NCI-H2227 treated with DMSO at 0.1 percent for 48 hours (cell line): ENCODE measurements at places on chromosomes 2 and 18.

DNA sequence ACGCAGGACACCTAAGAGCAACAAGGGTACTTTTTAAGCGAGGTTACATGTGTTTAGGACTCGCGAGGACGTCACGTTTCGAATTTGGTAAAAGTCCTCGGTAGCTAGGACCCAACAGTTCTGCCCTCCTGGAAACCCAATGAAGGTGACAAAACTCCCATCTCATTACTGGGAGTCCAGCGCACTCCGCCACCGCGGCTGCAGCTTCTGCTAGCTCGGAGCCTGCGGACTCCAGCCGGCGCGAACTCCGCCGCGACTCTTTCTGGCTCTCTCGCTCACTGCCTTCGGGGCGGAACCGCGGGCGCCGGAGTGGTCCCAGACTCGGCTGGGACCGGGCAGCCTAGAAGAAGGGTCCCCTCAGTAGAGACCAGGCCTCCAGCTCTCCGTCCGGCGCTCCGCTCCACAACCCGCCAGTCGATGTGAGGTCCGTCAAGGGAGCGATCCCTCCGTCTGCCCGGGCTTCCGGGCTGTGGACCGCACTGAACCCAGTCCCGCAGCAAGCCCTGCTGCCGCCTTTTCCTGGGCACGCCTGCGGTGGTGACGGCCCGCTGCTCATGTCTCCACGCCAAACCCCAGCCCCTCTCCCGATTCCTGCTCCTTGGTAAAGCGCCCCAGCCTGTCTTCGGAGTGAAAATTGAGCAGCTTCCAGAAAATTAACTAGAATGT is 3.0 kb upstream of the OSR1 start:
- DNase-seq = no peak

DNA sequence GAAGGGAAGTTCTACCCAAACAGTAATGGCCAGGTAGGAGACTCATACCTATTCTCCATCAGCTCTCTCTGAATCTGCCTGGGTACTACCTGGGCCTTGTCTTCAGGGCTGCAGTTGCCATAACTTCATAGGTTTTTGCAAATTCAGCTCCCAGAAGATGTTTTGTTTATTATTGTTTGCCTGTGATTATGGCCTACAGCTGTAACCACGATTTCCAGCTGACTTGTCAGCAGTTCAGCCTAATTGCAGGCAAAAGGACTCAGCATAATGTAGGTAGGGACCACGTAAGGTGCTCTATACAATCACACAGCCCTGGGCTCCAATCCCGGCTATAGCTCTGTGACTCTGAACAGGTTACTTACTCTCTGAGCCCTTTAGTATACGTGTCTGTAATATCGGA is 187.0 kb upstream of the FN1 start:
- no peak for DNase-seq

DNA sequence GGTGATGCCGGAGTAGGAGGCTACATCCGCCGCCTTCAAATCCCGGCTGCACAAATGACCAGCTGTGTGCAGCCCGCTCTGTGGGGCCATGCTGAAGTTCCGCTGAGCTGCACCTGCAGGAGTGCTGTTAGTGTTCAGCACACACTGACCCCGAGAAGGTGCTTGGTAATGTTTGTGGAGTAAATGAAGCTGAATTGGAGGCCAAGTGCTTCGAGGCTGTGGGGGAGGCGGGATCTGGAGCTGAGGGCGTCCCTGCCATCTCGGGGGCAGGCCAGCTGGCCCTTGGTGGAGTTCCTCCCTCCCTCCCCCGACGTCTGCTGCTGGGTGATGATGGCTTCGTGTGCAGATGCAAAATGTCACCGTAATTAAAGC is 23.2 kb downstream of the KCNF1 start:
- DNase-seq = no peak

DNA sequence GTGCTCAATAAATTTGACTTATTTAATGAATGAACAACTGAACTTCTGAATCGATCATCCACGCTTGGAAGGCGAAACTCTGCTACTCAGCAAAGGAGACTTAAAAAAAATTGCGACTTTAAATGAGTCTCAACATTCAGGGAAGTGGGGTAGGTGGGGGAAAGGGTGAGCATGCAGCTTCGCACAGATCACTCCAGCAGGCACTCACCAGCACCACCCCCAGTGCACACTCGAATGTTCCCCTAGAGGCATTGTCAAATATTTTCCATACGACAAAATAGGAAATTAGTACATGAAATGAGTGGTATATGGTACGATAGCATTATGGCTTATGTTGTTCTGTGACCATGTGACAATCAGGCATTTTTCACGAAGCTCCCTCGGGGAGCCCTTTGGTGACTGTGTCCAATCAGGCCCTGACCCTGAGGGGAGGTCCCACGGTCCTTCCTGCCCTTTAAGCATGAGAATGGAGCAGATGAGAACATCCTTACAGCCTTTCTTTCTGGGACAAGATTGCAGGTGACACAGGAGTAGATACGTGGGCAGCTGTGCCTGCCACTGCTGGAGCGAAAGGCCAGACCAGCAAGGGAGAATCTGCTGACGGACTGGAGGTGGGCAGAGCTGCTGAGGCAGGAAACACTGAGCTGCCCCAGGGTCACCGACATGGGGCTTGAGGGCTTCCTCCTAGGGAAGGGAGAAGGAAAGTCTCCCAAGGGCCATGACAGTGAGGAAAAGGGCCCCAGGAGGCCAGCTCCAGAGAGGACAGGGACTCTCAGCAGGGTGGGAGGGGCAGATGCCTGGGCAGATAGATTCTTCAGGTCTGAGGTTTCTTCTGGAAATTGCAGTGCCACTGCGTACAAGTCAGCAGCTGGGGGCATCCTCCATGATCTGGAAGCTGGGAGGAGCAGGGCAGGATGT is 101.3 kb upstream of the ID2 start:
- no peak for DNase-seq

GRCh38 chr2:98896416-98896815 is 39.6 kb downstream of the CRACDL start:
- DNase-seq = no peak

DNA sequence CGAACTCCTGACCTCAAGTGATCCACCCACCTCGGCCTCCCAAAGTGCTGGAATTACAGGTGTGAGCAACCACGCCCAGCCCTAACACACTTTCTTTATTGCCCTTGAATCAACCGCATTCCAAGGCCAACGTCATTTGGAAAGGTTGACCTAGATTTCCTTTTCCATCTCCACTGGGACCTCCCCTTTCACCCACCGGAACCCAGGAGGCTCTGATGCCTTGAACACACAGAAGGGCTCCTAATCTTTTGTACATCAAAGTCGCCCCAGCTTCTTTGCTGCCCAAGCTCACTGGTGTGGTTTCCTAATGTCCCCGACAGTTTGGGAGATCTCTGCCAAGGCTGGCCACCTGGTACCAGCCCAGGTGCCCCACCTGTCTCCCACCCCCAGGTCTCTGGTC is 46.2 kb upstream of the CAB39 start:
- no peak for DNase-seq

DNA sequence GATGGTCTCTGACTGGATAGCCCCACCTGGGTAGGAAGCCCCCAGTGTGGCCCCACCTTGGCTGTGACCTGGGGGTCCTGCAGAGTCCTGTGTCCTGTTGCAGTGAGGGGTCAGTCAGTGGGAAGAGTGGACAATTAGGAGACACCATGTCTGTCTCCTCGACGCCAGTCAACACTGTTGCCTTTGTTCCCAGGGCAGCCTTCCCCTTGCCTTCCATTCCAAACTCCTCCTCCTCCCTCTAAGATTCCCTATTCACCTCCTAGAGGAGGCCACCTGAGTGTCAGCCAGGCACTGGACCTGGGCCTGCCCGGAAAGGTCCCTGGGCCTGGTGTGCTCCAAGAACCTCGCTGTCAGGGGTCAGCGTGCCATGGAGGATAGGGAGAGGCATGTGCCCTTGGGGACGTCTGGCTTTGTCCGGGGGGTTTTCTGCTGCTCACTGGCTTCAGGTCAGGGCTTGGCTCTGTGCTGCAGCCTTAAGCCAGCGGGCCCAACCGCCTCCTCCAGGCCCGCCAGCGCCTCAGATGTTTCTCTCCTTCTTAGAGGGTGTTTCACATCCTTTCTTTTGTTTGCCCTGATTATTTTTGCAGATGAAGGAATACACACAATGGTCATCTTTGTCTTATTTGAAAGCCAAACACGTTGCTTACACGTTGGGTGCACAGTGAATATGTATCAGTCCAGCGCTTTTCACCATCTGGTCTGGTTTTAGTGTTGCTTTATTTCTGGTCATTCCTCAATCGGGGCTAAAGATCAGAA is 68.9 kb downstream of the HPCAL1 start:
- no peak for DNase-seq

DNA sequence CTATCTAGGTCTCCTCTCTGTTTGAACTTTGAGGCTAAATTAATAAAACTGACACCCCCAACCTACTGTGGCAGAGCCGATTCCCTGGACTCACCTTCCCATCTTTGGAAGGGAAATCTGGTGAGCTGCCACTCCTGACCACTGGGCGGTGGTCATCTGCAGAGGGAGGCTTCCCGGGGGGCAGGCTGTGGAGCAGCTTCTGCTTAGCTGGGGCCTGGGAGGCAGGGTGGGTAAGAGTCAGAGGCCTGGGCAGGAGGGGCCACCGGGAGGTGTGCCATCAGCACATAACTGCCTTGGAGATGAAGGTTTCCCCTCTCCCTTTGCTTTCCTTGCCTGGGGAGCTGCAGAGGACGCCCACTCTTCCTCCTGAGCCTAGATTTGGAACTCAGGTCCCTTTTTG is 2.3 kb upstream of the NPPC start:
- no peak for DNase-seq

DNA sequence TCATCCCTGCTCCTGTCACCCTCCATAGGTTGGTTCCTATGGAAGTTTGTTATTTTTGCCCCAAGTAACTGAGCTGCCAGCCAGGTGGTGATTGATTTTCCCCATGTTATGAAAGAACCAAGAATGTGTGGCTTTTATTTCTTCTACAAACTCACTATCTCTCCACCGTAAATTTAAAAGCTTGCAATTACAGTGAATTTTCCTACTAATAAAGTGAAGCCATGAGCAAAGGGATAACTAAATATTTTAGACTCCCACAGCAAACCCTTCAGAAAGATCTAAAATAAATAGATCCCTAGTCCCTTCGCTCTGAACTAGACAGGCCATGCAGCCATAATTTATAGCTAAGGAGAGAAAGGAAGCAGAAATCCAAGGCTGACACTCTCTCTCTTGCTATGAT is 6.2 kb upstream of the KIAA2012 start:
- DNase-seq = no peak

GRCh38 chr2:135490376-135490775 is 40.6 kb downstream of the ZRANB3 start:
- DNase-seq = no peak

GRCh38 chr18:63262369-63263335 is 56.9 kb downstream of the BCL2 start:
- DNase-seq = no peak

DNA sequence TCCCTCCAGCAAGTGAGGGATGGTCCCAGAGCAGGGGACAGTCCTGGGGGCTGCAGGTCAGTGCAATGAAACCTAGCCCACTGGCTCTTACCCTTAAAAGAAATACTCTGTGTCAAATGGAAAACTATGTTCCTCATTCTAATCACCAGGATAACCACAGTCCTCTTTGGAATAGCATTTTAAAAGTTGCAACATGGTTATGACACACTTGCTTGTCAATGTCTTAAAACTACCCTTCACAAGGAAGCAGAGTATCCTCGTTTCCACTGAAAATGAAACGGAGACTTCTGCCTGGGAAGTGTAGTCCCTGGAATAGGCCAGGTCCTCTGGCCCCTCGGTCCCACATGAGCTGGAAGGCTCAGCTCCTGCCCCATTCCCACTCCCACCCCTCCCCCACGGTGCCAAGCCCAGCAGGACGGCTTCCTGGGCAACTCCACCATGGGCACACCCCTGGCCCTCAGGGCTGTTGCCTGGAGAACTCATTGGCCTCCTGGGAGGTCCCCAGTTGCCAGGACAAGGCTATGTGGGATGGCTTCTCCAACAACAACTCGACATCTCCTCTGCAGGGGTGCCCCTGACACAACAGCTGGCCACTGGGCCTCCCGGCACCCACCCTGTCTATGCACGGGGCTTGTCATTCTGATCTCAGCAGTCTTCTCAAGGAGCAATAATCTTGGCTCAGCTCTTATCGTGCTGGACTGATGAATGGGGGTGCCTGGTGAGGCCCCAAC is 38.3 kb upstream of the ST3GAL5 start:
- no peak for DNase-seq

DNA sequence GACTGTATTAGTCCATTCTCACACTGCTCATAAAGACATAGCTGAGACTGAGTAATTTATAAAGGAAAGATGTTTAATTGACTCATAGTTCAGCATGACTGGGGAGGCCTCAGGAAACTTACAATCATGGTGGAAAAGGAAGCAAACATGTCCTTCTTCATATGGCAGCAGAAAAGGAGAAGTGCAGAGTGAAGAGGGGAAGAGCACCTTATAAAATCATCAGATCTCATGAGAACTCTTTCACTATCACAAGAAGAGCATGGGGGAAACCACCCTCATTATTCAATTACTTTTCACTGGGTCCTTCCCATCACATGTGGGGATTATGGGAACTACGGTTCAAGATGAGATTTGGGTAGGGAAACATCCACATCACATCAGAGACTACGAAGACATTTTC is 43.0 kb upstream of the CAVIN2 start:
- DNase-seq = no peak

DNA sequence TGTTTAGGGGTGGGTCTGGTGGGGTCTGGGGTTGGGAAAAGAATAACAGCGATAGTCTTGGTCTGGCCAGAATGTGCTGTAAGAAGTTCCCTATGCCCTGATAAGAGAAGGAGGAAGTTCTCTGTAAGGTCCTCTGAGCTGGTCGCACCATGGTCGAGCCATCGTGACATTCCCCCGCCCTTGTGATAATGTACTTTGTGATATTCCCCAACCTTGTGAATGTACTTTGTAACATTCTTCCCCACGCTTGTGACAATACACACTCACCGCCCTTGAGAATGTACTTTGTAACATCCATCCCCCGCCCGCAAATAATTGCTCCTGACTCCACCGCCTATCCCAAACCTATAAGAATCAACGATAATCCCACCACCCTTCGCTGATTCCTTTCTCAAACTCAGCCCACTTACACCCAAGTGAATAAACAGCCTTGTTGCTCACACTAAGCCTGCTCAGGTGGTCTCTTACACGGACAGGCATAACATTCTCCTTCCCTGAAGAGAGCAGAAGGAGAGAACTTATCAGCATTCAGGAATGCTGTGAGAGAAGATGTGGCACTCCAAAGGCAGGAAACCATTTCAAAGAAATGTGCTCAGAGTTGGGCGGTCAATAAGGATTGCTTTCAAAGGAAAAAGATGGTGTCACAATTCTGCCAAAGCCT is 17.8 kb upstream of the DUSP19 start:
- DNase-seq = no peak

DNA sequence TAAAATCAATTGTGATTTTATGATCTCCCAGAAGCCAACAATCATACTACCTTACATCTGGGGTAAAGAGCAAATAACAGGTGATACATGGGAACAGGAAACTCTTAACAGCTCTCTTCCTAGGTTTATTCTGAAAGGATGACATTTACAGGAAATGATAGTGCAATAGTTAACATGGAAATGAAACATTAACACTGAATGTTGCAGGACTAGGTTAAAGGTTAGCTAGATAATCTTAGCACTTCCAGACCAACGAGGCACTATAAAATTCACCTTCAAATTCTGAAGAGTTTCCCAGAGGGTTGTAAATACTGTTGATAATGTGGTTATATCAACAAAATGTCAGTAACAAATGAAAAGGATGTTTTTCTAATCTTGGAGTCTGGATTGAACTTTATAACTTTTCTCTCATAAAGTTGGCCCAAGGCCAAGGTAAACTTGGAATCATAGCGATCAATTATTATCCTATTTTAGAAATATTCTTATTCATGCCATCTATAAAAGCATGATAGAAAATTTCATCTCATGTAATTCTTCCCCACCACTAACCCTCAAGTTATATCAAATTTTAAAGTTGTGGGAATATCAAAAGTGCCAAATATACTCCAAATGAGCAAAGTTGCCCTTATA is 32.9 kb upstream of the GCG start:
- no peak for DNase-seq

GRCh38 chr2:153047220-153047619 is 328.8 kb downstream of the ARL6IP6 start:
- DNase-seq = no peak
